ENCODE measurements at places on chromosomes 4 and X.

DNA sequence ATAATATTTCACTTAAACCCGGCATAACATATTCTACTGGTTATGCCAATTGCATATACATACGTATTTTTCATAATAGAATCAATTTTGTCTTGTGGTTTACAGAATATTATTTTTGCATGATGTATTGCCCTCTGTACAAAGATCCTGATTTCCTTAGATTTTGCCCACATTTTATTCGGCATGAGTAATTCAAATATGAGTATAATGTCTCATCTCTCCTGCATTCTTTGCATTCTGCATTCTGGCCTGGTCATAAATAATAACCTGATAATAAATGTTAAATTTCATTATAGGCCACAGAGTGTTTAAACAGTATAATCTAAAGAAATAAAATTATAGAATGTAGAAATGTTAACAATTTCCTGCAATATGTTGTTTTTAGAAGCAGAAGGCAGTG, 205.3 kb downstream of the TLL1 start:
- DNase-seq = no peak

- DNase-seq = no peak
Measured at GRCh38 chrX:400258-400657, 13.6 kb upstream of the PPP2R3B start.

GRCh38 chr4:95085124-95085833, 327.5 kb downstream of the BMPR1B start:
- no peak for DNase-seq

- DNase-seq = no peak
Measured at GRCh38 chrX:71117358-71117757, 1.0 kb upstream of the MED12 start.

DNA sequence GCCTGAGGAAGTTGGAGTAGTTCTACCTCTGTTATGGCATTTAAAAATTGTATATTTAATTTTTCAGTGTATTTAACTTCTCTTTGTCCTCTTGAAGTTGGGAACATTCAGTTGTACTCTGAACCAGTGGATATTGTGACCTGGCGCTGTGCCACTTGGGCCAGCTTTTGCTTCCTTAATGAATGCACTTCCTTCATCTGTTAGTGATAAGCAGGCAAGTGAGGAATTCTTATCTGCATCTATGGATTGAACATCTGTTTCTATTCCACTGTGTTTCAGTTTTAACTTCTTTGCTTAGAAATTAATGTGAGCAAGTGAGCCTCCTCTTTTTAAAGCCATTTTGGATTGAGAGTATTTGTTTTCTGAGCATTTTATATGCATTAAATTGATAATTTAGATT, 128.3 kb downstream of the UCHL1 start:
- no peak for DNase-seq

- peak; percentile 56 for DNase-seq
Measured at GRCh38 chr4:53089936-53090729, 228.0 kb downstream of the RASL11B start.

- DNase-seq = peak; percentile 64
Measured at GRCh38 chr4:15239866-15240265, 188.0 kb upstream of the C1QTNF7 start.

DNA sequence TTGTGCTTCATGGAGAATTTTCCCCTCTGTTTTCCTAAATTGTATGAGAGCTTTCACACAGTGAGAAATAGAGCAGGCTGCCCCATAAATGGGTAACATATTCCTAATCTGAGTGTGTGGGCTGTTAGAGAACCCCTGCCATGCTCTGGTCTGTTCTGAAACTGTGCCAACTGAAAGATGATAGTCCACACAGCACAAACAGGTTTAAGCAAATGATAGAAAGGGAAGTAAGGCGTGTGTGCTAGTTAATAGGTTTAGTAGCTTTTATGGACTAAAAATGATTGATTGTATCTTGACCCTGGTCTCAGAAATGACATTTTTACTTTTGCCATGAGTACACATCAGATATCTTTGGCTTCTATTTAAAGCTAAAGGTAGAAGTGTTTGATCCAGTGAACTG, 106.2 kb downstream of the PRRG1 start:
- no peak for DNase-seq

DNA sequence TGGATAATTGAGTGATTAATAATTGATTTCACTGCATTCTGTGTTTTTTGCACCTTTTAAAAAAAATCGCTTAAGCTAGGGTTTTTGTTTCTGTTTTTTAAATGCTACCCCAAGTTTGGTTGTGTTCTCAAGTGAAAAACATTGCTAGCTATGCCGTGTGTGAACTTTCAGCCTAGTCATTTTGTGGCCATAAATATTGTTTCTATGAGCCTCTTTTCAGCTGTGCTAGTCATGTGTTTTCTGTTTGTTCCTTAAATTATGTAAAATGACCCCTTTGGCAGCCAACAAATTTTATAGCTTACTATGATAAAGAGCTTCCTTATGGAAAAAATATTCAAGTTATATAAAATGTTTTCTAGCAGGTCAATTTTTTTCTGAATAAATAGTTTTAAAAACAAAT, 59.1 kb downstream of the GALNT7 start:
- DNase-seq = no peak

- DNase-seq = no peak
Measured at GRCh38 chr4:180407275-180407885, 1835.8 kb upstream of the TENM3 start.

DNA sequence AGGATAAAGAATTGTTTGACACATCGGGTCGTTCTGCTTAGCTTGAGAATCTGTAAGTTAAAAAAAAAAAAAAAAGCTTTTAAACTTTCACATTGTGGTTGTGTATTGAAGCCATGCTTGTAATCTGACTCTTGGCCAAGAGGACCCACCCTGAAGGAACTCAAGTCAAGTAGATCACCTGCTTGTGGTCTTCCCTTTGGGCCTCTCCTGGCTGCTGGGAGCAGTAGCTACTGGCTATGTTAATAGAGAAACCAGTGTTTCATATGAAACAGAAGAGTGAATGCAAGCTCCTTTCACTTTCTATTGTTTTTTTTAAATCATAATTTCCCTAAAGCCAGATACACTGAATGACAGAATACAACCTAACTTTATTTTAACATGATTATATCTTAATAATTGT, 402.4 kb upstream of the NDST4 start:
- no peak for DNase-seq

GRCh38 chr4:54067166-54067565, 2.8 kb upstream of the CHIC2 start:
- DNase-seq = no peak

GRCh38 chr4:140131675-140132229, 22.2 kb downstream of the MAML3 start:
- no peak for DNase-seq

GRCh38 chrX:41705680-41706374, 17.1 kb downstream of the GPR34 start:
- DNase-seq = no peak

Measured in fibroblast of skin of left quadriceps (primary cell).